ENCODE measurements at places on chromosomes 3 and 15.

- DNase-seq, result no peak
These were observed 462.8 kb downstream of the TUSC7 start for GRCh38 chr3:117172426-117172825.

DNA sequence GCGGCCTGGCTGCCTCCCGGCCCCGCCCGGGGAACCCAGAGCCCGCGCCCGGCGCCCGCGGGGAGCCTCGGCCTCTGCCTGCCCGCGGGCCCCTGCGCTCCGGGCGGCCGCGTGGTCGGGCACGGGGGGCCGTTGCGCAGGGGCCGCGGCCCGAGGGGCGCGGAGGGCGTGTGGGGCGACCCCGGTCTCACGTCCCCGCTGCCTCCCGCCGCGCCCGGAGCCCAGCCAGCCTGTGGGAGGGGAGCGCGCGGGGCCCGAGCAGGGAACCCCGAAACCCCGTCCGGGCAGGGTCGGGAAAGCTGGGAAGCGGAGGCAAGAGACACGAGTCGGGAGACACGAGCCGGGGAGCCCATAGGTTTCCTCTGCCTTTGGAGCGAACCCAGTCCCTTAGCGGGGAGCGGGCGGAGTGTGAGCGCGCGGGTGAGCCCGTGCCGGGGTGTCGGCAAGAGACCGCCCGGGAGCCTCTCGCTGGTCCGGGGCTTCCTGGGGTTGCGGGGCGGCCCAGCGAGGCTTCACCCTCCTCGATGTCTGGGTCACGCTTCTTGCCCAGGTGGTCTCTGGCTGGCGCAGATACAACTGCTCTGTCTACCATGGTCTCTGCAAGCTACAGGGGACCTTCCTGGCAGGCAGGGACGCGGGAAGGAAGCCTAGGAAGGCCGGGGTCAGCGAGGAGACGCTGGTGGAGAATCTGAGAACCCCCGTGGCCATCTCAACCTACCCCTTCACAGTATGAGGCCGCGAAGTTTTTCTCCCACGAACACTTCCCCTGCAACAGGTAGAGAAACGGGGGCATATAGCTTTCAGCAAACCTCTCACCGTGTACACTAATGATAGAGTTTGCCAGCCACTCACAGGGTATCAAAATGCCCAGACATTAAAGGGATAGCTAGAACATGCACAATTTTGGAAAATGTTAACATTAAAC is 586 bp downstream of the LRRK1 start:
- peak; percentile 39 for DNase-seq

DNA sequence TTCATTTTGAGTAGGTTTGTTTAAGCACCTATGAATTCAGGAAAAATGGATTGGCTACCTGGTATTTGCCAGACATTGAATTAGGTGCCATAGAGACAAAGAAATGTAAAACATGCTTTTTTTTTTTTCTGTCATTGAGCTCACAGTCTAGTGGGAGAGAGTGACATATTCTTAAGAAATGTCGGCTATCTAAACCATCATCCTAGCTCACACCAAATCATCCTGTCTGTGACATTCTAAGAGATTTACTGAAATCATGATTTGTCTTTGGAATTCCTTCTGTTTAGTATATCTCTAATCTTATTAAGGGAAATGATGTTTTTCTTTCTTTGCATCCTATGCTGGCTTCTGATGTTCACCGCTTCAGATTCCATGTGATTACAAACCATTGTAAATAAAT is 59.5 kb upstream of the STXBP5L start:
- DNase-seq, result no peak

DNA sequence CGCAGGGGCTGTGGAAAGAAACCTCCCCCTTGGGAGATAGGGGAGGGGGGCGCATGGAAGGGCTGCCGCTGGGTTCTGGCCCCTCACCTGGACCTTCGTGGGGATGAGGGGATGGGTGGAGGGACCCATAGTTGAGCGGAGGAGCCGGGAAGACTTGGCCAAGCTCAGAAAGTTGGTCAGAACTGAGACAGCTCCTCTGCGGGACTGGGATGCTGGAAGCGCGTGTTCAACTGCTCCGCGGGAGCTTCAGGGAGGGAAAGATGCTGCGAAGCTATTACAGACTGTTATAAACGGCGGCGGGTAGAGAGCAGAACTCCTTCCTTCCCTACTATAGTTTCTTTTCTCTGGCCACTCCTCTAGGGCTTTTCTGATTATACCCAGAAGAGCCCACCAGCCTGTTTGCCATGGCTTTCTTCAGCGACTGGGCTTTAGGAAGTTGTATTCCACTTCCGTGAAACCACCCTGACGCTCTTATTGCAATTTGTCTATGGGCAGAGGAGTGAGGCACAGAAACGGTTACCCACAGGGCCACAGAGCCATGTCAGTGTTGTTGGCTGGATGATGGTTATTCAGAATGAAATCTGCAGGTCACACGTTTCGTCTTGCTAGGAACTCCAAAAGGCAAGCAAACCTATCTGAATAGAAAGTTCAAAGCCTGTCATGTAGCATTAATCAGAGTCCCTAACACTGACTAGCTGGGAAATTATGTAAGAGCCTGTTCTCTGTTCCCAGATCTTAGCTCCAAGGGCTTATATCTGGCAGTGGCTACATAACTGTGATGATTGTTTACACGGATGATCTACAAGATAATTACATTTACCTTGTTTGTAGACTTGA is 1.1 kb downstream of the SYNPR start:
- DNase-seq, result no peak

DNA sequence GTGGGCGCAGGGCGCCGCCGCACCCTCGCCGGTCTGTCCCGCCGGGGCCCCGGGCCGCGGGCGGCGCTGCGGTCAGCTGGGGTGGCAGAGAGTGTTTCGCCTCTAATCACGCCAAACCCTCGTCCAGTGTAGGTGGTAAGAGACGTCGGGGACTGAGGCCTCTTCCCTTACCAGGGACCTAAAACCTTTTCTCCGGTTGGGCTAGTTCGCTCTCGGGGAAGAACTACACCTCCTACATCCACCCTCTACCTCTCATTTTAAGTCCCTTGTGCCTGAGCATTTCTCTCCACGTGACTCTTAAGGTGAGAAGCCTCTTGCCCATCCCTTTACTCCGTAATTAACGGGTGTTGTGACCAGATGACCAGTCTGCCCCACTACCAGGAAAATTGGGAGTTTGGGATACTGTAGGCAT is 520 bp downstream of the TMEM42 start:
- peak; percentile 13 for DNase-seq

DNA sequence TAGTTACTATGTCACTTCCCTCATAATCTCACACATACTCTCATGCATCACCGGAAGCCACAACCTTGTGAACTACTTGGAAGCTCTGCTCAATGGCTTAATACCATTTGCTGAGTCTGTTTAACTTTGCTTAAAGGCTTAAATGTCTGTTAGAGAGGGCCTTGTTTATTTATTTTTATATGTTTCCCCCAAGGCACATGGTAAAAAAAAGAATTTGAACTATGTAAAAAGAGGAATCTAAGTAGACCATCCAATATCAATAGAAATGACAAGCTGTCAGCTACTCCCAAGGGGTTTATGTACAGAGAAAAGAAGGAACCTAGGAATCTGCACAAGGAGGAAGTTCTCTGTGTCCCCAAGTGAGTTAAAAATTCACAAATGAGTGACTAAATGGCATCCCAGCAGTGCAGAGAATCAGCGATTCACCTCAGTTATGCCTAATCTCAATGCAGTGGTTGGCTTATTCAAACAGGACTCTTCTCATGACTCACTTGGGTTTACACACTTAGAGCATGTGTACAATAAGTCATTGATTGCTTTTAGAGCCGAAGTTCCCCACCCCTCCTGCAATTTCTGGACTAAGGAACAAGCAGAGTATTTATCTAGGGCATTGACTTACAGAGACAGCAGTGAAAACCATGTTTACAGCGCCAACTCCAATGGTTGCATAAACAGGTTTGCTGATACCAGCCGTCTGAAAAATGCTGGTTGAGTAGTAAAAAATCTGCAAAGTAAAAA is 24.4 kb downstream of the SLC2A2 start:
- DNase-seq, result peak; percentile 21

DNA sequence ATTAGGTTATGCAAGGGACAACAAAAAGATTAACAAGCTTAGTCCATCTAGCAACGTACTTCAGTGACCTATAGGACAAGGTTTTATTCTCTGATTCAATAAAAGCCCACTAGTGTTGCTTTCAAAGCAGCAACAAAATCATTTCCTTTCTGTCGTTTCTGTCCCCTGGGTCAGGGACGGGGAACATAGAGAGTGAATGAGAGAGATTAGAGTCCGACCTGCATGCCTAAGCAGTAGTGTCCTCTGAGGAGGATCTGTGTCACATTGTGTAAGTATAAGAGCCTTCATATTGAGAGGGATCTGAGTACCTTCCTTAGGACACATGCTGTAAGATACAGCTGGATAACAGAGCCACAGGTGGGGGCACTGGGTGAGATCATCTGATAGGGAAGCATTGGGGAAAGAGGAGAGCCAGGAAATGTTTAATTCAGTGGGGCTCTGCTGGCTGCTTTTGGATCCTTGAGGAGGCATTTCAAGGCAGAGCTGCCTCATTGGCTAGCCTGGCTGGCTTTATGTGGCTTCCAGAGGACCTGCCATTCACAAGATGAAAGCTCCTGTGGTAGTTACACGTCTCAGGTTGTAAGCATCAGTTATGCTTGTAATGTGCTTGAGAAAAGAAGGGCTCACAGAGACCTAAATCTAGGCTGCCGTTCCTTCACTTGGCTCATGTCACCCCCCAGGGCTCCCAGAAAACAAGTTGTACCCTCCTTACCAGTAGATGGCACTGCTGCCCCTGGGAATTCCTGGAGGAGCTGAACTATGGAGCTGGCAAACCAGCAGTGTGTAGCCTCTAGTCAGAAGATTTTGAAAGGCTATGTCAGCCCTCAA is 2.7 kb downstream of the TMEM108 start:
- peak; percentile 77 for DNase-seq

DNA sequence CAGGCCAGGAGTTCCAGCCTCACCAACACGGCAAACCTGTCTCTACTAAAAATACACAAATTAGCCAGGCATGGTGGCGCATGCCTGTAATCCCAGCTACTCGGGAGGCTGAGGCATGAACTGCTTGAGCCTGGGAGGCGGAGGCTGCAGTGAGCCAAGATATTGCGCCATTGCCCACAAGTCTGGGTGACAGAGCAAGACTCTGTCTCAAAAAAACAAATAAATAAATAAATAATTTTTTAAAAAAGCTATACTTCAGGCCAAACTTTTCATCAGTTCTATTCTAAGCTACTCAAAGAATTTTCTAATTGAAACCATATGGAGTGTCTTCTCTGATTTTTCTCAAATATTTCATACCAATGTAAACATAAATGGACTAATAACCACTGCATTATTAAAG is 43.5 kb downstream of the PHC3 start:
- DNase-seq, result no peak

GRCh38 chr3:127682561-127682960 is 9.8 kb downstream of the ABTB1 start:
- peak; percentile 3 for DNase-seq

DNA sequence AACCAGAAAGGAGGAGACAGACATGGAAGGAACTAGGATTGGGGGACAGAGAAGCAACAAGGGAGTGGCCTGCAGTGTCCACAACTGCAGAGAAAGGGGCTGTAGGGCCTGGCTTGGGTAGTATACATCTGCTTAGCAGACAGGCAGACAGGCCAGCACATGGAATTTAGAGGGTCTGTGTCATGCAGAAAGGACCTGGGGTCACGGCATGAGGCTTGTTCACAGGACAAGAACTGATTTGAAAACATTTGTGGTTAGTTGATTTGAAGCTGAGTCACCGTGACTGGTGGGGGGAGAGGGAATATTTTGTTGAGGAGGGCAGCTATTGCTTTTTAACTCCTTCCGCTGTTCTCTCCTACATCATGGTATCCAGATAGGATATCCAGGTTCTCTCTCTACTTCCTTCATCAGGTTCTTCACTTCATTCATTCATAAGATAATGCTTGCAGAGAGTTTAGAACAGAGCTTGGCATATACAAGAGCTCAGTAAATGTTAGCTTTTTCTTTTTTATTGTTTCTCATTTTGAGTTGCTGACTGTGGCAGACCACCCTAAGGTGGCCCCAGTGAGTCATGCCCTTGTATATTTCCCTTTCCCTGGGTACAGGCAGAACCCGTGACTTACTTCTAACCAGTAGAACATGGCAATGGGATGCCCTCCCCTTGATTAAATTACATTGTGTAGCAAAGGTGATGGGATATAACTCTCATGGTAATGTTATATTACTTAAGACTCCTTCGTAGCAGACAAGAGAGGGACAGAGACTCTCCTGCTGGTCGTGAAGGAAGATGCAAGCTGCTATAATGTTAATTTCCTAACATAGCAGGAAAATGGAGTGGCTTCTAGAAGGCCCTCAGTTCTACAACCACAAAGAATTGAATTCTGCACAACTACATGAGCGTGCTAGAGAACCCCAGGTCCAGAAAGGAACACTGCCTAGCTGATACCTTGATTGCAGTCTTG is 95.0 kb upstream of the NMNAT3 start:
- no peak for DNase-seq

GRCh38 chr3:123338620-123339061 is 110.2 kb downstream of the ADCY5 start:
- no peak for DNase-seq

- no peak for DNase-seq
These were observed 13.3 kb downstream of the SEMA3F start for GRCh38 chr3:50168388-50168787.

DNA sequence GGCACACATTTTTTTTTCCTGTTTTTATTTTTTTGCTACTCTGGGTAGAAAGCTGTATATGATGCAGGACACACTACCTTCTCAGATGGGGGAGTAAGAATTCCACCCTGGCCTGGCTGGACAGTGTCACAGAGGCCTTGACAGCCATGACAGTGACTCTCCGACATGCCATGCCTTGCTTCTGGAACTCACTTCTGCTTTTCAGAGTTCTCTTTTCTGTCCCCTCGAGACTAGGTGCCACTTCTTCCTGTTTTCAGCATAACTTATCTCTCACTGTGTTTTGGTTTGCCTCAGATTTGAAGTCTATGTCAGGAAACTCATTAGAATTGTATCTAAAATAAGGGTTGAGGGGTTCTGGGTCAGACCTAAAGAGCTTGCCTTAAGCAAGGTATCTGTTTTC is 69.1 kb upstream of the SEC13 start:
- no peak for DNase-seq

DNA sequence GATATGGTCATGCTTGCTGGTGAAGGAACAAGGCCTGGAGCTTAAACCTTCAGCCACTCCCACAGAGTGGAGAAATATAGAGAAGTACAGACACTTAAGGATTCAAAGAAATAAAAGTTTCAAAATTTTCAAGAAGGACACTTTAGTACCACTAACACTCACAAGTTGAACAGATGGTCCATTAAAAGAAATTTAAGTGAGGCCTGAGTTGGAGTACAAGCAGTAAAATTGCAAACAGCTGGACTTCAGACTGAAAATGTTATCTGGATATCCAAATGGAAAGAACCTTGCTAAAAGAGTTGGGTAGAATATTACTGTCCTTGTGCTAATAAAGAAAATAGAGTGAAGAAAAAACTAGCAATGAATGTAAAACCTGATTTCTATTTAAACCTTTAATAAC is 397.1 kb upstream of the KCNMB2 start:
- DNase-seq, result no peak

DNA sequence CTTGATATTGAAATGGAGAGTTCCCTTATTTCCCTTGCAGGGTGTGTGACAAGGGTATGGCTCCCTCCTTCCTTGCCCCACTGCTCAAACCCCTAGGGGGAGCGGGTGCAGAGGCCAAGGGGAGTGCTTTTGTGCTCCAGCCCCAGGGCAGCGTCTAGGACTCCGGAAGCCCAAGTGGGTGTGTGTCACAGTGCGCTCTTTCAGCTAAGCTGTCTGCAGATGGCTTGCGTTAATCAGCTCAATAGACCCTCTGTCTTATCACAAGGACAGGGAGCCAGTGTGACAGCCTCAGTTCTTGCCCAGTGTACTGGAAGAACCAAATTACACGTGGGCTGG is 523.6 kb upstream of the LMCD1 start:
- DNase-seq, result no peak

Measured in body of pancreas (tissue), 4 donors.